ENCODE measurements at places on chromosomes 6 and 20. TPM values are rescaled to one million over a fixed set of nuclear protein-coding genes. Genes with fewer than 3 reads are reported as not detected.
A peak's percentile ranks its signal among the peaks of the same experiment; 100 is the strongest.

DNA sequence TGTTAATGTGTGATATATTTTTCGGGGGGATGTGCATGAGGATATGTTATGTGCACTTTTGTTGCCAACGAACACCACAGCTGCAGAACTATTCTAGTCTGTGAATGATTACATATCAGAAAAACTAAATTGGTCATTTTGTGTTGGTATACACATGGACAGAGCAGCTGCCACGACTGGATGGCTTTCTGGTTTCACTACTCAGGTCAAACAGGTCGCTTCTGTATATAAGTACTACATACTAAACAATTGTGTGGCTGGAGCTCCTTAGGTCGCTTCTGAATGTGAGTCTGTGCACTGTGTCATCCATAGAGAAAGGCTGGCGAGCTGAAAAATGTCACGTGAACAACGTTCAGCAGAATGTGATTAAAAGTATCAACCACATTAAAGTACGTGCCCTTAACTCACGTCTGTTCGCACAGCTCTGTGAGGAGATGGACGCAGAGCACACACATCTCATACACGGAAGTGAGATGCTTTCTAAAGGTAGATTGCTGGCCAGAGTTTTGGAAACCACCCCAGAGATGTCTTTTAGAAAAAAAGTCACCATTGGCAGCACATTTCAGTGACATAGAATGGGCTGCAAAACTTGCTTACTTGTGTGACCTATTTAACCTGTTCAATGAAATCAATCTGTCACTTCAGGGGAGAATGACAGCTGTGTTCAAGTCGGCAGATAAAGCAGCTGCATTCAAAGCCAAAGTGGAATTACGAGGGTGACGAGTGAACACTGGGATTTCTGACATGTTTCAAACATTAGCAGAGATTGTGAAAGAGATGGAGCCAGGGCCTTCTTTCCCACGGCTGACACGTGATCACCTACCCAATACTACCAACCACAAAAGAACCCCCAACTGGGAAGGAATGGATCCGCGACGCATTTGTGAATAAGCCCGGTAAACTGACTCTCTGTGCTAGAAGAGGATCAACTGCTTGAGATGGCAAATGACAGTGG, 176.6 kb downstream of the PDE10A start:
- no peak for DNase-seq

DNA sequence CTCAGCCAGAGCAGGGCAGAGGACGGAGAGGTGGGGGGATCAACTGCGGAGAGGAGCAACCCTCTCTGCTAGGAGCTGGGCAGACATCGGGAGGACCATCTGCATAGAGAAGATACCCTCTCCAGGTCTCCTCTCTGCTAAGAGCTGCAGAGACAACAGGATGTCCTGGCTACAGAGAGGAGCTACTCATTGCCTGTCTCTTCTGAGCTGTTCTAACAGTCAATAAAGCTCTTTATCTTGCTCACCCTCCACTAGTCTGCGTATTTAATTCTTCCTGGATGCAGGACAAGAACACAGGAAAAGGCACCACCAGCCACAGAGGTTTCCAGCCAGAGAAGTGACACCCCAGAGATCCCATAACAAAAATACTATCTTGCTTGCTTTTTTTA, 871.1 kb upstream of the GJE1 start:
- no peak for DNase-seq

DNA sequence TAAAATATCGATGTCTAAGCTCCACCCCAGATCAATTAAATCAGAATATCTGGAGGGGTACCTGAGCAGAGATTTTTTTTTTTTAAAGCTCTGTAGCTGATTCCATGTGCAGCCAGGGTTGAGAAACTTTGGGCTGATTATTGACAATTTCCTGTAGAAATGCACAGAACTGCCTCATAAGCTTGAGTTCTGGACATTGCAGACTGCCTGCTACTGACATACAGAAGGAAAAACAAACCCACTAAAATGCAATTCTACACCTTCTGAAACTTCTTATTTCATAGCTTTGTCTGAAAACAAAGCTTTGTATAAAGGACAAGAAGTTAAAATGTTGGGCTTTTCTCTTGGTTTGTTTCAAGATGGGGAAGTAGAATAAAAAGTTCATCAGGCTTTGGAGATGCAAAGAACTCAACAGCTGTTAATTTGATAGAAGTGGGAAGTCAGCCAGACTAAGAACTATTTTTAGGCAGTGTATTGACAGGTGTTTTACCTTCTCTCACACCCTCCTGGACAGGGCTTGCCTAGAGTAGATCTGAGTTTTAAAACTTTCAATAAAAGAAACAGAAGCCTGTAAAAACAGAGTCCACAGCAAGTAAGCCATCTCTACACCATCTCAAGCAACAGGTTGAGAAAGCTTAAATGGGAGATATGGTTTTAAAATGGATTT, 147.7 kb downstream of the KCNQ5 start:
- no peak for DNase-seq

DNA sequence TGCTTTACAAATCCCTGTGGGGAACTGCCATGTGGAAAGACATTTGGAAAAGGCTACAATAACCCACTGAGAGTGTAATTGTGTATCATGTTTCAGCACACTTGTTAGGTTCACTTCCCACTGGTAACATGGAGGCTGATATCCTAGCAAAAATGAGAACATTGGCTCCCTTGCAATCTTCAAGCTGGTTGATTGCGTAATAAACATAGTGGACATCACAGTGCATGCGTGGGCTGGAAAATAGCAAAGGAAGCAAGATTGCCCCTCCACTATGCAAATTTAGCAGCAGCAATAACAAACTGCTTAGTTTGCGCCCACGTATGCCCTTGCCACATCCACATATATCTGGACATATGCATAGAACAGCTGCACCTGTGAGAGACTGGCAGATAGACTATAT, 410.2 kb downstream of the MEI4 start:
- no peak for DNase-seq

GRCh38 chr6:3751077-3751729, at the start of gene PXDC1:
PXDC1 (minus strand) TSS chr6:3751713; CDS start chr6:3751531, 182 bp downstream.
- DNase-seq: peak; percentile 41

- DNase-seq: no peak
Observed at GRCh38 chr6:113112086-113112485, 745.1 kb upstream of the MARCKS start.

DNA sequence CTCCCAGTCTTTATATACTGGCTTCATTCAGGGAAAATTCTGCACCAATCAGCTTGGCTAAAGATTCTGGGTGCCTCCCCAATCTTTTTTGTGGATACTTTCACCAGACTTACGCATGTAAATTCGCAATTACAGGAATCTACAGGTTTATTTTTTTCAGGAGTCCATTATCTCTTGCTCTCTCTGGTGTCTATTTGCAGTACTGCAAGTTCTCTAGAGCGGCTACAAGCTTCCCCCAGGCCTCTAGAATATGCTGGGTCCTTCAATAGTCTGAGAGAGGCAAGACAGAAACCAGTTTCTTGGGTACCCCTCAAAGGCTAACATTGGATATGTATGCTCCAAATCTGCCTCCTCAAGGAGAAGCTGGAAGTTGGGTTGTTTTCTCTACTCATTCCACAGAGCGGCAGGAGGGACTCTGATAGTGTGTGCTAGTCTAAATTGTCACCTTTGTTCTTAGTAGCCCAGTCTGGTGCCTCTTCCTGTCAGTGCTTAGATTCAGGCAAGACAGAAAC, 58.5 kb downstream of the SUN5 start:
- DNase-seq: no peak

- no peak for DNase-seq
Observed at GRCh38 chr6:31479151-31479932, 18.6 kb upstream of the MICB start.

- DNase-seq: no peak
Observed at GRCh38 chr6:20433929-20434328, 32.2 kb downstream of the E2F3 start.

DNA sequence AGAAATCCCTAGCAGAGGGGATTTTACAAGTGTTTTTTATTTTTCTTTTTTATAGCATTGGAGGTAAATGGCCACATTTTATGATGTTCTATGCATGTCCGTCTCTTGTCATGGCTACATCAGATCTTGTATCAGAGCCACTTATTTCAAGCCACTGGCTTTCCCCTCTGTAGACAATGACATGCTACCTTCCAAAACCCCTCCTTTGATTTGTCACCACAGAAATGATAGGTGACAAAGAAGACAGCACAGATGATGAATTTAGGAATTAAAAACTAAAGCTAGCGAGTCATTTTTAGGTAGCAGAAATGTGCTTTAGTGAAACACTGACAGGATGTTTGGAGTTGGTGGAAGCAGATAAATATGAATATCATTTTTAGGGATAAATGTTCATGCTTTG, 20.8 kb downstream of the PLCB1 start:
- no peak for DNase-seq

- peak; percentile 11 for DNase-seq
Observed at GRCh38 chr6:156425359-156426020, 351.7 kb upstream of the ARID1B start.

- DNase-seq: peak; percentile 9
Observed at GRCh38 chr6:17015551-17016381, 86.1 kb upstream of the STMND1 start.

- DNase-seq: no peak
Observed at GRCh38 chr20:5074232-5074674, 45.5 kb downstream of the PCNA start.

Gene PXT1
- 0.18 TPM for total RNA-seq

Gene HMGCLL1
- total RNA-seq: 0.43 TPM

Gene FUT9
- not detected for total RNA-seq

Gene SLC24A3
- 0.88 TPM for total RNA-seq

Gene NRM
- 2.3 TPM for total RNA-seq
